ENCODE measurements at places on chromosomes 7 and 10.

GRCh38 chr10:121864653-121865052, 63.2 kb downstream of the ATE1 start:
- no peaks in the 10 kb centered on the region for H3K4me1 ChIP-seq
- H3K27me3 ChIP-seq = no peaks in the 10 kb centered on the region
- H3K27ac ChIP-seq = no peak overlapping the region
- DNase-seq = no peak

- H3K4me1 ChIP-seq = no peaks in the 10 kb centered on the region
- no peak overlapping the region for H3K27ac ChIP-seq
- no peak for DNase-seq
- H3K4me3 ChIP-seq = no peak overlapping the region
Measured at GRCh38 chr10:115947104-115947503, 325.9 kb downstream of the GFRA1 start.

DNA sequence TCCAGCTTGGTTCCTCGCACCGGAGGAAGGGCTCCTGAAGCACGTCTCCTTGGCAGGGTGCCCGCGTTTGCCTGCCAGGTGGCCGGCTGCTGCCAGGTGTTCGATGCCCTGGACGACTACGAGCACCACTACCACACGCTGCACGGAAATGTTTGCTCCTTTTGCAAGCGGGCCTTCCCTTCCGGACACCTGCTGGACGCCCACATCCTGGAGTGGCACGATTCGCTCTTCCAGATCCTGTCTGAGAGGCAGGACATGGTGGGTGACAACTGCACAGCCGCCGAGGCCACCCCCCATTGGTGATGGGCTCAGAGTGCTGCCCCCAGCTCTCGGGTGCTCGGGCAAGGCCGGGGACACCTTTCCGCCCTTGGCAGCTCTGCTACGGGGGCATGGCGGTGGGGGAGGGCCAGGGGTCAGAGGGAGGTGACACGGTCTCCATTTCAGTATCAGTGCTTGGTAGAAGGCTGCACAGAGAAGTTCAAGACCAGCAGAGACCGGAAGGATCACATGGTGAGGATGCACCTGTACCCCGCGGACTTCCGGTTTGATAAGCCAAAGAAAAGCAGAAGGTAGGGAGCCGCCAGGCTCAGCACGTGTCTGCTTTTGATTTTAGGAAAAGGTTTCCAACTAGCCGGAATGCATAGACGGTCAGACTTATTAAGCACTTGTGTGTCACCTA, 1.1 kb downstream of the ZNF511 start:
- H3K4me1 ChIP-seq = peaks cover 18% of the 10 kb centered on the region
- no peak for DNase-seq
- H3K36me3 ChIP-seq = peaks cover 17% of the 10 kb centered on the region

DNA sequence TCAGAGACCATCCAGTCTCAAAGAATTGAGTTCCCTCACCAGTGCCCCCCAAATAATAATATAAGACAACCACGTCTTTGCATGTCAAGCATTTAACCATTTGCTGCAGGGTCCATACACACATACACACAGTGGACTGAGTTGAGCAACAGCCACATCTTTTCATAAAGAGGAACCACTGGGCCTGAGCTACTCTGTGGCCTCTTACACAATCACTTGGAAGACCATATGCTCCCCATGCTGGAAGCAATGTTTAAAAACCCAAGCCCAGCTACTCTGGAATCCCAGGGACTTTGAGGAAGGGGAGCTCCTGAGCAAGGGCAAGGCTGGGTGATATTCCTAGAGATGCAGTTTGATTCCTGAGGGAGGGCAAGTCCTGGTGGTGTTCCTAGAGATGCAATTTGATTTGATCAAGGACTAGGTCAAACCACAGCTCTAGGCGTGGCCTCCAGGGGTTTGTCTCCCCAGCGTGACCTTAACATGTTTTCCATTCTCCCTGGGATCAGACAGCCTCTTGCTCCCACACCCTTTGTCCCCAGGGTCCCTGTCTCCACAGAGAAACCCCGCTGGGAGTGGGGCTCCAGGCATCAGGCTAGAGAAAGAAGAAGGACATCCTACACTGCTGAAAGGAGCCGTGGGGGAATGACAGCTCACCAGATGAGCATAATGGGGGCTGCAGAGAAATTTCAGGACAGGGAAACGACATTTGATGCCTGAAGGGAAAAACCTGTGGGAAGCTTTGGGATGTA, 376.2 kb upstream of the MGMT start:
- H3K27me3 ChIP-seq = no peaks in the 10 kb centered on the region
- no peak for DNase-seq
- no peaks in the 10 kb centered on the region for H3K4me1 ChIP-seq
- H3K4me3 ChIP-seq = no peak overlapping the region
- H3K27ac ChIP-seq = no peak overlapping the region

DNA sequence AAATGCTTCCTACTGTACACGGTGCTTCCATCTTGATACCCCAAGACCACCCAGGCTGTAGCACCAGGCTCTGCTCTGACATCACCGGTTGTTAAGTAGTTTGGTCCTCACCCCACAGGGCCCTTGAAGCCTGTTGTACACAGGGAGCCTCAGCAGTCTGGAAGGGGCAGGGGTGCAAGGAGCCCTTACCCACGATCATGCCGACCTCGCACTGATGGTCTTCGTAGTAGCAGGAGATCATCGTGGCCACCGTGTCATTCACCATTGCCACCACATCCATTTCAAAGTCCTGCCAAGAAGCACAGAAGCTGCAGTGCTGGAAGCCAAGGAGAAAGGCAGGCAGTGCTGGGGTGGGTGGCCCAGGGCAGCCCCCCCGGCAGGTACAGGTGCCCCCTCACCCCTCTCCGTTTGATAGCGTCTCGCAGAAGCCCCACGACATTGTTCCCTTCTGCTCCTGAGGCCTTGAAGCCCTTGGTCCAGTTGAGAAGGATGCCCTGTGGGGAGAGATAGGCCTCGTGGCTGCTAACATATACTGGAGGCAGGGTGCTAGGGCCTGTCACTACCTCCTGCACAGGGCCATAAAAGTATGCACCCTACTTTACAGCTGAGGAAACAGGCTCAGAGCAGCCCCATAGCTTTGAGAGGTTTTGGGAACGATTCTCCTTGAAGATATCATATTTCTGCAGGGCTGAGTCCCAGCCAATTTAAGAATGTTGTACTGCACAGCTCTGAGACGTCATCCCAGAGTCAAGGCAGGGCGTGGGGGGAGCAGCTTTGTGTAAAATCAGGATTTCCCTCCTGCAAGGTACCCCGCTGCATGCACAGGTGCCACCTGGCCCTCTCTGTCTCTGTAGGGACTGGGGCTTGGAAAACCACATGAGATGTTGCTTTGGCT, 8.7 kb upstream of the MYL7 start:
- no peak for DNase-seq
- H3K4me1 ChIP-seq = peaks cover 7% of the 10 kb centered on the region
- H3K27ac ChIP-seq = no peak overlapping the region
- no peaks in the 10 kb centered on the region for H3K36me3 ChIP-seq
- no peak overlapping the region for H3K4me3 ChIP-seq
- no peaks in the 10 kb centered on the region for H3K27me3 ChIP-seq

GRCh38 chr7:27179503-27180430, 5.3 kb downstream of the HOXA11 start:
- H3K27ac ChIP-seq = no peak overlapping the region
- peaks cover 16% of the 10 kb centered on the region for H3K4me1 ChIP-seq
- peaks cover 50% of the 10 kb centered on the region for H3K27me3 ChIP-seq
- peak; percentile 40 for DNase-seq

DNA sequence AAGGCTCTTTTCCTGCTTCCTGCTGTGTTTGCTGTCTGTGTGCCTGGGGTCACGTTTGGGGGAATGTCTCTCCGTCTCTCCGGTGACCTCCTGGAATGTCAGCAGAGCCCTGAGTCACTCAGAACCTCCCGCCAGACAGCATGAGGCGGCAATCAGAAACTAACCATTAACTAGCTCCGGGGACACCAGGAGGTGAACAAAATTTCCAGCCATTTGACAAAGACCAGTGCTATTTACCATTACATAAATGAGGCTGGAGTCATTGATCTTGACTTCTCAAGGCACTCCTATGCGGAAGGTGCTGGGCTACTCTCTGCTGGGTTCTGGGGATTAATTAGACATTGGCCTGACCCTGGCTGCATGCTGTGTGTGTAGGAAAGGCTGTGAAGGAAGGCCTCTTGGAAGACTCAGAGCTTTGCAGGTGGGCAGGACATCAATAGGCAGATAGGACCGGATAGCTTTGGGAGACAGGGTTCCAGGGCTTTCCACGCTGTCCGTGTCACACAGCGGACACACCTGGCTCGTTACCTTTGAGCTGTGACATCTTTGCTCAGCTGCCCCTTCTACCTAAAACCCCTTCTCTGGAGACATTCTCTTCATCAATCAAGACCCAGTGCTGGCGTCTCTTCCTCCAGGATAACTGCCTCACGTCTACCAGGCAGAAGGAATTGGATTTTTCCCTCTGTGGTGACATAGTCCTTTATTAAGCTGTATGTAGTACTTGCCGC, 77.0 kb downstream of the PFKFB3 start:
- no peak for DNase-seq
- no peaks in the 10 kb centered on the region for H3K36me3 ChIP-seq
- H3K4me3 ChIP-seq = no peak overlapping the region
- H3K4me1 ChIP-seq = peaks cover 16% of the 10 kb centered on the region
- H3K27ac ChIP-seq = no peak overlapping the region
- no peaks in the 10 kb centered on the region for H3K27me3 ChIP-seq

GRCh38 chr10:91296471-91296870, 76.0 kb downstream of the PCGF5 start:
- DNase-seq = no peak
- peaks cover 6% of the 10 kb centered on the region for H3K27me3 ChIP-seq
- no peak overlapping the region for H3K27ac ChIP-seq
- no peak overlapping the region for H3K4me3 ChIP-seq

GRCh38 chr7:124426621-124427020, 339.0 kb downstream of the GPR37 start:
- H3K4me3 ChIP-seq = no peak overlapping the region
- no peaks in the 10 kb centered on the region for H3K36me3 ChIP-seq
- no peak for DNase-seq

DNA sequence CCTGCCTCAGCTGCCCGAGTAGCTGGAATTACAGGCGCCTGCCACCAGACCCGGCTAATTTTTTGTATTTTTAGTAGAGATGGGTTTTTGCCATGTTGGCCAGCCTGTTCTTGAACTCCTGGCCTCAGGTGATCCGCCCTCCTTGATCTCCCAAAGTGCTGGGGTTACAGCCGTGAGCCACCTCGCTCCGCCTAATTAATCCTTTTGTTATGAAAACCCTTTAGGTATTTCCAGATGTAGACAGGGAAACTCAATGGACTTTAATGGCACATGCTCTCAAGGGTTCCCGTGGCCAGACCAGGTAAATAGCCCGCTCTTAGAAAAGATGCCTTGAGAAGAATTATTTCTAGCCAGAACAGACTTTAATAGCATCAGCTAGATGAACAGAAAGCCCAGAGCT, 19.7 kb upstream of the EXOC4 start:
- H3K4me3 ChIP-seq = no peak overlapping the region
- no peaks in the 10 kb centered on the region for H3K36me3 ChIP-seq
- no peaks in the 10 kb centered on the region for H3K4me1 ChIP-seq

DNA sequence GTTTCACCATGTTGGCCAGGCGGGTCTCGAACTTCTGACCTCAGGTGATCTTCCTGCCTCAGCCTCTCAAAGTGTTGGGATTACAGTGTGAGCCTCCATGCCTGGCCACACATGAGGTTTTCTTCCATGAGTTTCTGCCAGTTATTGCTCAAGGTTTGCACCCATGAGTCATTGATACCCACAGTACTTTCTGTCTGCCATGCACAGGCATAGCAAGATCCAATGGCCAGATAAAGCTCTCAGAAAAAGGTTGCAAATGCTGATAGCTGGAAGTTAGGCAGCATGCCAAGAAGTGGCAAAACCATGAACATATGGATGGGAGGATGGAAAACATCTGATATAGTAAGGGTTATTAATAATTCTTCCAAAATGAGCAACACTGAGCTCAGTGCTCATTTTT, 298.7 kb upstream of the NRG3 start:
- H3K4me1 ChIP-seq = no peaks in the 10 kb centered on the region
- no peak overlapping the region for H3K4me3 ChIP-seq
- no peak for DNase-seq
- no peaks in the 10 kb centered on the region for H3K27me3 ChIP-seq

DNA sequence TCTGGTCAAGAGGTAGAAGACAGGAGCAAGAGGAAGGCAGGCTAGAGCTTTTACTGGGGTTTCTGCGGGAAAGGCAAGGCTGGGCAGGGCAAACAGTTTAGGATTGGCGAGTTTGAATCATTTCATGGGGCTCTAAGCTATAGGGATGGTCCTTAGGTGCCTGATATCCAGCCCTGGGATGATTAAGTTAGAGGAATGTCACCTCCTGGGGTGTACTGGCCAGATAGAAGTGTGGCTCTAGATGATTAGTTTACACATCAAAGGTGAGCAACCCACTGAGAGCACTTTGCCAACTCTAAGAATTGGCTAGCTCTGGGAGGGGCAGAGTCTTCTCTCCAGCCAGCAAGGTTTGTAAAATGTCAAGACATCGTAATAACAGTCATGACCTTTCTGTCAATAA, 52.4 kb downstream of the ZNF365 start:
- no peaks in the 10 kb centered on the region for H3K27me3 ChIP-seq
- no peaks in the 10 kb centered on the region for H3K36me3 ChIP-seq
- no peak for DNase-seq
- no peak overlapping the region for H3K4me3 ChIP-seq

DNA sequence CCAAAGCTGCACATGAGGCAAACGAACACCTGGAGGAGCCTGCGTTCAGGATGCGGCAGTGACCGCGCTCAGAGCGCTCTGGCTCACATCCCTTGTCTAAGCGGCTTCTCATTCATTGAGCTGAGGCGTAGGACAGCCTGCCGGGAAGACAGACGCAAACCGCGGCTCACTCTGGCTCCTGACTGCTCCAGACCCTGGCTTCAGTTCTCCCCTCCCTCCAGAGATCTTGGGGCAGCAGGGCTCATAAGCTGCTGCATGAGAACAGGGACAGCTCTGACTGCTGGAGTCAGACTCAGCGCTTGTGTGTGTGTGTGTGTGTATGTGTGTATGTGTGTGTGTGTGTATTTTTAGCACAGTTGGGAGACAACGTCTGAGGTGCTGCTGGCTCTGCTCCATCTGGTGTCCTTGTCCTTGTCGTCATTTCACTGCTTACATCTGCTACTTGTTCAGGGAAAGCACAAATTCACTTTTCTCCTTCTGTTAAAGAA, 15.8 kb upstream of the LYZL2 start:
- no peaks in the 10 kb centered on the region for H3K36me3 ChIP-seq
- H3K4me1 ChIP-seq = no peaks in the 10 kb centered on the region
- DNase-seq = no peak

DNA sequence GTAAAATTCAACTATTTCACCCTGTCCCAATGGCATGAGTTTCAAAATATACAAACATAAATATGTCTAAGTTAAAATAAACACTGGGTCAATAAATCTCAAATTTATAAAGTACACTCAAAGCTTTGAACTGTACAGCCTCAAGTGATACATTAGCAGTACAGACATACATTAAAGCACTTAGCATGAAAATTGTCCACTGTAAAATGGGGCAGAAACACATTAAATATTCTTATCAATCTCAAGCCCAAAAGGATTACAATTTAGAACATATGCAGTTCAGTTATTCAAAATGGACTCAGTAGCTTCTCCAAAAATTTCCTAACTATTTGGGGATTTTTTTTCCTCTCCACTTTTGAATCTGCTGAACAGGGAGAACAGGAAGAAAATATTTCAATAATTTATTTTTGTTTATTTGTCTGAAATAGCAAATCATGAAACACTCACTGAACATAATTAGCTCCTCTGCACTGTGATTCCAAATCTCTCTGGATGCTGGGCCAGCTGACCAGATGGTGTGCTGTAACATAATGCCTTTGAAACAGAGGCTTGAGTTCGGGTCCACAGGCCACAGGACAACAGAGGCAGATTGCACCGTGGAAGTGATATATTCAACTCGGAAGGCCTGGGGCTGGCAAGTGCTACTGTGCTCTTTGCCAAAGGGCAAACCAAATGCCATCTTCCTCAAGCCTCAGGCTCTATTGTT, 248.9 kb upstream of the LRRN3 start:
- H3K4me3 ChIP-seq = no peak overlapping the region
- no peaks in the 10 kb centered on the region for H3K27me3 ChIP-seq
- H3K4me1 ChIP-seq = no peaks in the 10 kb centered on the region
- no peaks in the 10 kb centered on the region for H3K36me3 ChIP-seq

All from CD8-positive, alpha-beta memory T cell (primary cell).